ENCODE measurements at places on chromosomes 5 and 9.

DNA sequence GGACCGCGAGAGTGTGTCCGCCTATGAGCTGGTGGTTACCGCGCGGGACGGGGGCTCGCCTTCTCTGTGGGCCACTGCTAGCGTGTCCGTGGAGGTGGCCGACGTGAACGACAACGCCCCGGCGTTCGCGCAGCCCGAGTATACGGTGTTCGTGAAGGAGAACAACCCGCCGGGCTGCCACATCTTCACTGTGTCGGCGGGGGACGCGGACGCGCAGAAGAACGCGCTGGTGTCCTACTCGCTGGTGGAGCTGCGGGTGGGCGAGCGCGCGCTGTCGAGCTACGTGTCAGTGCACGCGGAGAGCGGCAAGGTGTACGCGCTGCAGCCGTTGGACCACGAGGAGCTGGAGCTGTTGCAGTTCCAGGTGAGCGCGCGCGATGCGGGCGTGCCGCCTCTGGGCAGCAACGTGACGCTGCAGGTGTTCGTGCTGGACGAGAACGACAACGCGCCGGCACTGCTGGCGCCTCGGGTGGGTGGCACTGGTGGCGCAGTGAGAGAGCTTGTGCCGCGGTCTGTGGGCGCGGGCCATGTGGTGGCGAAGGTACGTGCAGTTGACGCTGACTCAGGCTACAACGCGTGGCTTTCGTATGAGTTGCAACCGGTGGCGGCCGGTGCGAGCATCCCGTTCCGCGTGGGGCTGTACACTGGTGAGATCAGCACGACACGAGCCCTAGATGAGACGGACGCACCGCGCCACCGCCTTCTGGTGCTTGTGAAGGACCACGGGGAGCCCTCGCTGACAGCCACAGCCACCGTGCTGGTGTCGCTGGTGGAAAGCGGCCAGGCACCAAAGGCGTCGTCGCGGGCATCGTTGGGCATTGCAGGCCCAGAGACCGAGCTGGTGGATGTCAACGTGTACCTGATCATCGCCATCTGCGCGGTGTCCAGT lies 1.8 kb downstream of the PCDHA7 start:
- DNase-seq, result no peak

- peak; percentile 66 for DNase-seq
Observed at GRCh38 chr9:89375191-89375760, 57.0 kb downstream of the SECISBP2 start.

- DNase-seq, result no peak
Observed at GRCh38 chr9:115167175-115167574, 49.2 kb upstream of the TNC start.

DNA sequence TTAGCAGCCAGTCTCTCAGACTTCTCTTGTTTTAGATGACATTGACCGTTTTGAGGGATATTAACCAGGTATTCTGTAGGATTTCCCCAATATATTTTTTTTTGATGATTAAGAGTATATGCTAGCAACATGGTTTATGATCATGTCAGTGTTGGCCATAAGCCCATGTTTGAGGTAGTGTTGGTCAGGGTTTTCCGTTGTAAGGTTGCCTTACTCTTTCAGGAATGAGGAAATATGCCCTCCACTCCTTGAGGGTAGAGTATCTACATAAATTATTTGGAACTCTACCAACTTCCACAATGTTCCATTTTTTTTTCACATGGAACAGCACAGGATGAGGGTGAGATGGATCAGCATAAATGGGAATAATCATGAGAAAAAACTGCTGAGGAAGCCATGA lies 188.4 kb upstream of the PRDM9 start:
- no peak for DNase-seq

Data from AML-193 (cell line).